H54 (cell line): ENCODE measurements at places on chromosomes 6 and 20.

GRCh38 chr6:137821491-137821890 is 45.6 kb upstream of the TNFAIP3 start:
- DNase-seq: no peak

GRCh38 chr6:35534407-35535170 is 21.9 kb upstream of the TULP1 start:
- no peak for DNase-seq

- DNase-seq: no peak
These were observed 23.6 kb downstream of the TBC1D7 start for GRCh38 chr6:13304580-13305260.

DNA sequence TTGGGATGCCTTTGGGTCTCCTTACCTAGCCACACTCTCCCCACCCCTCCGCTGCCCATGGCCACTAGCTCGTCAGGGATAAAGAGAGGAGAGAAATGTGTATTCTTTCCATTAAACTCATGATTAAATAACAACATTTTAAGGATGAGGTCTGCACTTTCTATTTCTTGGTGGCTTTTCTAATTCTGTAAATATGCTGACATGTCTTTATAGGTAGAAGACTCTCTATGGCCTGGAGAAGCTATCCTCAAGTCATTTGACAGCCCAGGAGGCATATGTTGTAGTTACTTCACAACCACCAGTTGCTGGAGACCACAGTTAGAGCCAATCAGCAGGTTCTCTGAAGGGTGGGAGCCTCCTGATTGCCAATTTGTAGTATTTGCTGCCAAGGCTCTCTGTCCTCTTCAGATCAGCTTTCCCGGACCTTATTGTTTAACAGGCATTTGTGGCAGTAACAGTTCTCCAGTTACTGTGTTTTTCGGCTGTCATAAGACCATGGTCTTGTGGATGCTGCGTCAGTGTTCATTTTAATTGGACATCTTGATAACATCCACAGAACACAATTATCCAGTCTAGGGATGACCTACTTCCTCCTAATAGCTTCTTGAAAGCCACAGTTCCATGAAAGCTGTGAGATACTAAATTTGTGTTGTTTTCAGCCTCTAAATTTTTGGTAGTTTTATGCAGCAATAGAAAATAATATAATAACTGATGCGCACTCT is 205.0 kb upstream of the KCNQ5 start:
- no peak for DNase-seq

- DNase-seq: no peak
These were observed 161.1 kb downstream of the EYS start for GRCh38 chr6:65545920-65546319.

DNA sequence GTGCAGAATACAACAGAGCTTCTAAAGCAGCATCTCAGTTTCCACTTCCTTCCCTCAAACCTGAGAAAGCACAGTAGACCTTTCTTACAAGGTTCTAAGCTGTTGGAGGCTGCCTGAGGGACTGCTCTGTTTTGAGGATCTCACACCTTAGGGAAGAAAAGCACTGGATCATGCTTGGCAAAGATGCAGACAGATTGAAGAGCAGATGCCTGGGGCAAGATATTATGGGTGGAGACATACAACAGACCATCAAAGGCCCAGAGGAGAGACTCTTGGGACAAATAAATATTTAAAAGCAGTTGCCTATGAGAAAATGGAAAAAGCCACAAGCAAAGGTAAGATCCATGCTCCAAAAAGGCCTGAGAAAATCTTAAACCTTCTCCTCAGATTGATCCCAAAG is 6.2 kb downstream of the ZNF337 start:
- no peak for DNase-seq

GRCh38 chr20:34581341-34582184 is 23.0 kb downstream of the MAP1LC3A start:
- no peak for DNase-seq

DNA sequence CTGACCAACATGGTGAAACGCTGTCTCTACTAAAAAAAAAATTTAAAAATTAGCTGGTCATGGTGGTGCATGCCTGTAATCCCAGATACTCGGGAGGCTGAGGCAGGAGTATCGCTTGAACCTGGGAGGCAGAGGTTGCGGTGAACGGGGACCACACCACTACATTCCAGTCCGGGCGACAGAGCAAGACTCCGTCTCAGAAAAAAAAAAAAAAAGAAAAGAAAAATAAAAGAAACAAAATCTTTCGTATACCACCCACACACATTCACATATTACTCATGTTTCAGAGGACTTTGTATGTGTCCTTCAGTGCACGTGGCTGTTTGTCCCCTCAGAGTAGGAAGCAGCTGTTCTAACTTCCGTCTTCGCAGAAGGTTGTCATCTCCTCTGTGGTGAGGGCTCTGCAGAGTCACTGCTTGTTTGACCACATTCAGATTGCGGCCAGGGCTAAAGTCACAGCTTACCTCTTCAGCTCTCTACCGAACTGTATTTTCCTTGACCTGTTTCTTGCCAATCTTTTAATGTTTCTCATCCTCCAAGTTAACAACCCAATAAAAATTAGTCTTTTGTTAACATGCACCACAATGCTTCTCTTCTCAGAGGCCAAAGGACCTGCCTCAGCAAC is 36.6 kb upstream of the HIVEP1 start:
- DNase-seq: no peak

- no peak for DNase-seq
These were observed 87.9 kb downstream of the MMS22L start for GRCh38 chr6:97195117-97195516.

GRCh38 chr6:152472325-152472724 is 164.8 kb downstream of the SYNE1 start:
- no peak for DNase-seq

GRCh38 chr6:26329763-26330511 is 35.1 kb upstream of the BTN3A2 start:
- DNase-seq: no peak

- no peak for DNase-seq
These were observed 72.4 kb upstream of the BTBD3 start for GRCh38 chr20:11845340-11845739.

- no peak for DNase-seq
These were observed 138.4 kb downstream of the EYA2 start for GRCh38 chr20:47032933-47033578.

- DNase-seq: no peak
These were observed 189.2 kb upstream of the PHACTR1 start for GRCh38 chr6:12527339-12527738.
